Posterior vena cava (tissue), 2 donors: ENCODE measurements at places on chromosomes 2 and 18. TPM values are rescaled to one million over a fixed set of nuclear protein-coding genes. Genes with fewer than 3 reads are reported as not detected.

DNA sequence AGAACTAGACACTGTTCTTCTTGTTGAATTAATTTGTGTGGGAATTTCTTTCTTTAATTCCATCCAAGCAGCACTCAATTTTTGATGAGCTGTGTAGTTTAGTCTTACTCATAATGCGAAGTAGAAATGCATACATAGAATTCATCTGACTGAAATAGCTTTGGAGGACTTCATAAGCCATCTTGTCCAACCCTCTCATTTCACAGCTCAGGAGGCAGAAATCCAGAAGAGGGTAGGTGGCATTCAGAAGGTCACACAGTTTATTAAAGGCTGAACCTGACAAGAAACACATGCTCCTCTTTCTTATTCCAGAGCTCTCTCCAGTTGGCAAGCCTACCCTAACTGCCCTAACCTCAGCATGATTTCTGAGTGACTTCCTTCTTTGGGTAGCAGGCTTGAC, 169.2 kb upstream of the NOSTRIN start:
- DNase-seq = no peak

ZEB2 gene
- total RNA-seq = 288 TPM

GRCh38 chr18:37251679-37252078, 313.9 kb downstream of the CELF4 start:
- DNase-seq = no peak

DNA sequence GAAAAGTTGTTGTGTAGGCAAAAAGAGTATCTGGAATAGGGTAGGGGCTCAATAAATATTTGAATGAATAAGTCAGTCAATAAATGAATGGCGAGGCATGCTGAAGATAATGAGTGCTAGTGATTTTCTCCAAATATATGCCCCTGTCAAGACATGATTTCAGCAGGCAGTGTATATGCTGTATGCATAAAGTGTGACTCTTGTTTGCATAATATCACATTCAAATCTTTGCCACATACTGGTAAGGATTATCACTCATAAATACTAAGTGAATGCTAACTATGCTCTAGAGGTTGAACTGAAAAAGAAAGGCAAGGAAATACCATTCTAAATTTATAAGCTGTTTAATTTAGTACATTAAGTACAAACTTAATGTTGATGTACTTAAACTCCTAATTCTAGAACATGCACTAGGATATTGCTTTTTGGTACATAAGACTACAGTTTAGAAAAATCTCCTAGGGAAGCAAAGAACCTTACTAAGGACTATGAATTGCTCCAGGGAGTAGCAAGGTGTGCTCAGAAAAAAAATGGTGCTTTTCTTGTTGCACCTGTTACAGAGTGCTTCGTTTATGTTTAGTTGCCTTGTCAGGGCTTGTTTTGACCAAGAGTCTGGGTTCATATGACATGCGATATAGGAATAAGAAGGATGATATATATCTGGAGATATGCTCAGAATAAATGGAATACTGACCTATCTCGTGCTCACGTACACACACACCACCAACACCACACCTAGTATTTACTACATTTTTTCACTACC, 224.0 kb upstream of the TANK start:
- no peak for DNase-seq

DNA sequence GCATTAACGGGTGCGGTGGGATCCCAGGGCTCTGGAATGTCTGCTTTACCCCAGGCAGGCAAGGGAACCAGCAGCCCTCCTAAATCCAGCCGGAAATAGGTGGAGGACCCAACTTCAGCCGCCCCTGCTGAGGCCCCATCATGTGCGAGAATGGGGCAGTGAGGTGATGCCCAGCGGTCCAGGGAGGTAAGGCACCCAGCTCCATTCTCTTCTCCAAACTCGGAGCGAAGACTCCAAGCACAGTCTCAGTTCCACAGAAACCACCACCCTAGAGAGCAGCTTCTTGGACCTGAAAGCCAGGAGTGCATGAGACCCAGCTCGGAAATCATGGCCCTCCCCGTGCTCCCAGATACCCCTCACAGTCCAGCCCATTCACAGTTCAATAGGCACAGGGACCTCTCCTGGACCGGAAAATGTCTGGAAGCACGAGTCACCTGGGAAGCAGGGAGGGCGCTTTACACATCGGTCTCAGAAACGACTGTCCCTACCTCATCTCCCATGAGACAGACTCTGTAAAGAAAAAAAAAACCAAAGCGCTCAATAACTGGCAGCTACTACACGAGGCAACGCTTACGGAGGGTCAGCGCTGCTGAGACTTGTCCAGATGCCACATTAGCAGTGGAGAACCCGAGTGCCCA, 2.0 kb downstream of the SDC1 start:
- peak; percentile 57 for DNase-seq

DNA sequence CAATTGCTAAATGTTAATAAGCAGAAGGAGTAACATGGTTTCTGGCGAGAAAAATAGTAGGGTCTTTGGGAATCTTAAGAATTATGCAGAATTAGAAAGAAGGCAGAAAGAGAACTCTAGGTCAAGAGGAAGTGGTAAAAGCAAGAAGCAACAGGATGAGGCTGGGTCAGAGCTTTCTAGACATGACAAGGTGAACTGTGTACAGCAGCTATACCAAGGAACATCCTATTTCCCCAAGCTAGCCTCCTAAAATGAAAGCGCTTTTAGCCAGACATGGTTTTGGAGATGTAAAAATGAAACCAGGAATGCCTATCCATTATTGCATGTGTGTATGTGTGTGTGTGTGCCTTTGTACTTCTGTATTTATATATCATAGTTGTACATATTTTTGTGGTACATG, 42.3 kb upstream of the STAT1 start:
- no peak for DNase-seq

DSG2 gene
- total RNA-seq = 2.2 TPM
